Testis (tissue), 5 donors: ENCODE measurements at places on chromosomes 4 and X. TPM values are rescaled to one million over a fixed set of nuclear protein-coding genes. Genes with fewer than 3 reads are reported as not detected.

GRCh38 chr4:91448668-91449330 lies 855.0 kb upstream of the GRID2 start:
- H3K4me1 ChIP-seq, result no peaks in the 10 kb centered on the region
- H3K4me3 ChIP-seq, result no peak overlapping the region
- DNase-seq, result no peak
- H3K27me3 ChIP-seq, result no peaks in the 10 kb centered on the region
- no peak overlapping the region for H3K27ac ChIP-seq

DNA sequence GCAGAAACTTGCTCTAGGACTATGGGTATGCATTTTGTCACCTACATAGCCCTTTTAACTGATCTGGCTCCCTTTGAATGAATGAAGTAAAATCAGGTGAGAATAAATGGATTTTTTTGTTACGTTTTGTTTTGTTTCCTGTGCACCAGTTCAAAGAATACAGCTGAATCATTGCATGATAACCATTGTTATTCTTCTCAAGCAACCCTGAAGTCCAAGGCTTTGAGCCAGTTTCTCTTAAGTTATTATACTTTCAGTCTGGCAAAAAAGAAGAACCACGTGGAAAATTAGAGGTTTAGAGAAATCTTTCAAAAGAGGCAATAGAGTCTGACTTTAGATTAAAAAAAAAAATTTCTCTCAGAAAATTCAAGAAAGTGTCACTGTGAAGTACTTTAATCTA lies 398.6 kb upstream of the TECRL start:
- H3K27me3 ChIP-seq, result no peaks in the 10 kb centered on the region
- DNase-seq, result no peak
- H3K4me3 ChIP-seq, result no peak overlapping the region

- H3K27ac ChIP-seq, result no peak overlapping the region
- no peaks in the 10 kb centered on the region for H3K27me3 ChIP-seq
- no peaks in the 10 kb centered on the region for H3K36me3 ChIP-seq
- H3K4me1 ChIP-seq, result no peaks in the 10 kb centered on the region
- no peak overlapping the region for H3K4me3 ChIP-seq
These were observed 15.9 kb upstream of the SEL1L3 start for GRCh38 chr4:25878676-25879075.

Gene PRSS12
- total RNA-seq, result 33.9 TPM

DNA sequence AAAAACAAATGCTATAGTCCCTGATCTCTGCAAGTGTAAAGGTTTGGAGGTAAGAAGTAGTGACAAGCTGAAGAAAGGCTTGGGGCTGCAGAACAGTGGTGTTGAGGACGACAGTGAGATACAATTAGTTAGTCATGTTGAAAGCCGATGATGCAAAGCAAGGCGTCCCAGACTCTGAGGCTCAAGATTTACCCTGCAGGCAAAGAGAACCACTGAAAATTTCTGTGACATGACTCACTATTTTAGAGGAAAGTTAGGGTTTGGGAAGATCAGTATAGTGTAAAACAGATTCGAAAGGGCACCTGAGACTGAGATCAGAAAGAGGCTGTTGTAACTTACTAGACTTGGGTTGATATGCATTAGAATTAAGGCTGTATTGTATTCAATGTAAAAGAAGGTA lies 281.3 kb upstream of the FTHL17 start:
- no peak overlapping the region for H3K4me3 ChIP-seq
- H3K4me1 ChIP-seq, result no peaks in the 10 kb centered on the region
- H3K27me3 ChIP-seq, result no peaks in the 10 kb centered on the region
- H3K36me3 ChIP-seq, result no peaks in the 10 kb centered on the region

DNA sequence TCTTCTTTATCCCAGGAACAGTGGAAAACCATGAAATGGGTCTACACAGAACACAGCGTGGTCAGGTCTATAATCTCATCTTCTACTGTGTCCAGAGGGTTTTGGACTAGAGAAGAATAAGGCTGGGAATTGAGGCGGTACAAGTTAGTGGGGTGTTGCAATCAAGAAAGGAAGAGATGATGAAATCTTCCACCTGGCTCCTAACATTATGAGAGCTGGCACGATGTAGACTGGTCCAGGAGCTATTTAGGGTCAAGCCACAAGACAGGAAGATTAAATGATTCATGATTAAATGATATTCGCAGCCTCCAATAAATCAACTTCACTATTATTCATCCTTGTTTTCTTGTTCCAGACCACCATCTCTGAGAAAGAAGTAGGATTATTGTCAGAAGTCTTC lies 88.0 kb downstream of the ARSF start:
- H3K4me1 ChIP-seq, result no peaks in the 10 kb centered on the region
- H3K27ac ChIP-seq, result no peak overlapping the region
- no peak for DNase-seq

Gene LRRC66
- total RNA-seq, result 0.87 TPM

DNA sequence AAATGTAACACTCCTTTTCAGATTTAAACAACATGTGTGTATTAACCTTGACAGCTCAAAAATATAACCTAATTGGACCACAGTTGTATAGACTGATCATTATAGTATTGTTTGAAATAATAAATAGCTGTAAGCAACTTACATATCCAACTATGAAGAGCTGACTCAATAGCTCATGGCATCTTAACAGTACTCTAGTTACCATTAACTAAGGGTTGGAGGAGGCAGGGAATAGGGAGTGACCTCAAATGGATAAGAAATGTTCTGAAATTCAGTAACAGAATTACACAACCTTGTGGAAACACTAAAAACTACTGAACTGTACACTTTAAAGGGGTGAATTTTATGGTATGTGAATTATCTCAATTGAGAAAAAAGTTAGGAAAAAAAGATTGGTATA lies 136.5 kb upstream of the CPEB2 start:
- no peak for DNase-seq
- no peaks in the 10 kb centered on the region for H3K36me3 ChIP-seq
- no peak overlapping the region for H3K27ac ChIP-seq
- H3K4me1 ChIP-seq, result peaks cover 16% of the 10 kb centered on the region

DNA sequence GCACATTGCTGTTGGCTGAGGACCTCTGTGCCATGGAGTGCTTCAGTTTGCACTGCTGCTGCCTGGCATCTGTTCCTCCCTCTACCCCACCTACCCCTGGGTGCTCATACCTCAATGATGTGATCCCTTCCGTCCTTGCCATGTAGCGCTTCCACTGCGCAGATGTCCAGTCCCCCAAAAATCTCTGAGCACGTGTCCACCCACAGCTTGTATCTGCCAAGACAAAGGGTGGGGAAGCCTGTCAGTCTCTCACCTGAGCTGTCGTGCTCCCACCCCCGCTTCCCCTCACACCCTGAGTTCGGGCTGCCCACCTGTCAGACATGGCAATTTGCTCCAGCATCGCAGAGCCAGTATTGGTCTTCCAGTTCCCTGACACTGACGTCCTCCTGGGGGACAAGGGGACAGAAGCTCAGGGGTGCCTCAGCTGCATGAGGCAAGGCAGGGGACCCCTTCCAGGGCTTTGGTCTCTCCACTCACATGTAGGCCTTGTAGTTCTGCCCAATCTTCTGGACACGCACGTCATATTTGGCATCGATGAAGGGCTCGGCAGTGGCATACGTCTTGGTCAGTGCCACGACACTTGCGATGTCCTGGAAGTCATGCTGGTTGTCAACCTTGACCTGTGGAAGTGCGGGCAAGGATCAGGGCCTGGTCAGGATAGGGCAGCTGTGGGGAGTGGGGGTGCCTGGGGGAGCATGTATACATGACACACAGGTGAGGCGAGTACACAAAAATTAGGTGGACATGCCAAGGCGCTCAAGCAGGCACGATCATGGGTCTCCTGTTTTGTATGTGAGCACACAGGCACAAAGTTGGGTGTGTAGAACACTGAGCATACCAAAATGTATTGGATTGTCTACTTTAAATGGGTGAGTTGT lies 6.0 kb upstream of the TIMP1 start:
- H3K36me3 ChIP-seq, result no peaks in the 10 kb centered on the region
- DNase-seq, result no peak
- H3K4me1 ChIP-seq, result no peaks in the 10 kb centered on the region
- H3K27me3 ChIP-seq, result no peaks in the 10 kb centered on the region

GRCh38 chr4:28654618-28655017 lies 1794.0 kb downstream of the STIM2 start:
- H3K27me3 ChIP-seq, result no peaks in the 10 kb centered on the region
- H3K27ac ChIP-seq, result no peak overlapping the region
- H3K36me3 ChIP-seq, result no peaks in the 10 kb centered on the region
- no peak overlapping the region for H3K4me3 ChIP-seq

Gene RTL5
- 25.6 TPM for total RNA-seq

Gene GPR119
- total RNA-seq, result 0.50 TPM

DNA sequence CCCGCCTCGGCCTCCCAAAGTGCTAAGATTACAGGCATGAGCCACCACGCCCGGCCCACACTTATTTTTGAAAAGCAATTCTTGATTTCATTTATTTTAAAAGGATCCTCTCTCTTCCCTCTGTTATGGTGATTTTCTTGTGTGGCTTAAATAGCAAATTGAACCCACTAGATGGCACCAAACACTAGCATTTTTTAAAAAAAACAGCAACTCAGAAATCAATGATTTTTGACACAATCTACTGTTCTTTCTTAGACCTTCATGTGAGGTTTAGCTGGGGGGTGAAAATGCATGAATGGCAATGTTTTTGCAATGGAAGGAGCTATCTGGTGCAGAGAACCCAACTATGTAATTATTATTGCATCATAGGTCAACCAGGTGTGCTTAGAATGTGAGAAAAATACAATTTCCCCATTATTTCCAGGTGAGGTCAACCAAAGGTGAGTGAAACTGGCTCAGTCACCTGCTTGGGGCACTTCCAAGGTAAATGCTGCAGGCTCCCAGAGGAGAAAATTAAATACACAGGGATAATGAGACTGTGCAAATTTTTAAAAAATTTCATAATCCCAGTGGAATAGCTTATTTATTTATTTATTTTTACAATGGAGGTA lies 226.7 kb upstream of the PRKX start:
- no peaks in the 10 kb centered on the region for H3K4me1 ChIP-seq
- no peaks in the 10 kb centered on the region for H3K36me3 ChIP-seq
- no peak overlapping the region for H3K27ac ChIP-seq
- H3K4me3 ChIP-seq, result no peak overlapping the region
- DNase-seq, result no peak
- no peaks in the 10 kb centered on the region for H3K27me3 ChIP-seq

Gene LRIT3
- 0.37 TPM for total RNA-seq

DNA sequence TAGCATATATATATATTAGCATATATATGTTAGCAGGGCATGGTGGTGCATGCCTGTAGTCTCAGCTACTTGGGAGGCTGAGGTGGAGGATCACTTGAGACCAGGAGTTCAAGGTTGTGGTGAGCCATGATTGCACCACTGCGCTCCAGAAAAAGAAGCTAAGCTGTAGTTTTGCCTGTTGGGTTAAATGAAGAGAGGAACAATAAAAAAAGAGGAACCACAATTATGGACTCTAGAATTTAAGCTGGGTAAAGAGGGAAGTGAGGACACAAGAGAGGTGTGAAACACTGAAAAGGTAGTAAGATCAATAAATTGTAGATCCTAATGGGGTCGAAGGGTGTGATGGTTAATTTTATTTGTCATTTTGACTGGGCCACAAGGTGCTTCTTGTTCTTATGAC lies 40.5 kb upstream of the HSD17B10 start:
- no peak for DNase-seq
- H3K4me3 ChIP-seq, result no peak overlapping the region
- no peak overlapping the region for H3K27ac ChIP-seq
- no peaks in the 10 kb centered on the region for H3K4me1 ChIP-seq
- H3K36me3 ChIP-seq, result no peaks in the 10 kb centered on the region

Gene DKK2
- total RNA-seq, result 0.62 TPM

- H3K27ac ChIP-seq, result no peak overlapping the region
- DNase-seq, result no peak
- H3K36me3 ChIP-seq, result no peaks in the 10 kb centered on the region
- H3K4me1 ChIP-seq, result no peaks in the 10 kb centered on the region
These were observed 279.6 kb upstream of the PITX2 start for GRCh38 chr4:110902500-110902899.

DNA sequence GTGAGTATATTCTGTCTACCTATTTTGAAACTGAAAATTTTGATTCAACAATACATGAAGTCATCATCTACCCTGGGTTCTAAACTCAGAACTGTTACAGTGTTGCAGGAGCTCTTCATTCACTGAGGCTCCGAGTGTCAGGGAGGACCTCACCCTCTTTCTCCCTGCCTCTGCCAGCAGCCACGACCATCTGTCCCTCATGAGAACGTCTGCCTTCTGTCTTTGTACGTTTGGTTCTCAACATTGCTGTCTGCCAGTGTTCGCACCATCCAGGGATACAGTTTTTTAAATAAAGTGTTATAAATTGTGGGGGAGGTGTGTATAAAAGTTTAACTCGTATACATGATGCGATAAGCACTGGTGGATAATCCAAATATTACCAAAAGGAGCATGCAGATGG lies 55.5 kb downstream of the TRAPPC11 start:
- H3K4me3 ChIP-seq, result no peak overlapping the region
- H3K27me3 ChIP-seq, result no peaks in the 10 kb centered on the region
- no peaks in the 10 kb centered on the region for H3K4me1 ChIP-seq
- H3K36me3 ChIP-seq, result no peaks in the 10 kb centered on the region
- peak; percentile 49 for DNase-seq

DNA sequence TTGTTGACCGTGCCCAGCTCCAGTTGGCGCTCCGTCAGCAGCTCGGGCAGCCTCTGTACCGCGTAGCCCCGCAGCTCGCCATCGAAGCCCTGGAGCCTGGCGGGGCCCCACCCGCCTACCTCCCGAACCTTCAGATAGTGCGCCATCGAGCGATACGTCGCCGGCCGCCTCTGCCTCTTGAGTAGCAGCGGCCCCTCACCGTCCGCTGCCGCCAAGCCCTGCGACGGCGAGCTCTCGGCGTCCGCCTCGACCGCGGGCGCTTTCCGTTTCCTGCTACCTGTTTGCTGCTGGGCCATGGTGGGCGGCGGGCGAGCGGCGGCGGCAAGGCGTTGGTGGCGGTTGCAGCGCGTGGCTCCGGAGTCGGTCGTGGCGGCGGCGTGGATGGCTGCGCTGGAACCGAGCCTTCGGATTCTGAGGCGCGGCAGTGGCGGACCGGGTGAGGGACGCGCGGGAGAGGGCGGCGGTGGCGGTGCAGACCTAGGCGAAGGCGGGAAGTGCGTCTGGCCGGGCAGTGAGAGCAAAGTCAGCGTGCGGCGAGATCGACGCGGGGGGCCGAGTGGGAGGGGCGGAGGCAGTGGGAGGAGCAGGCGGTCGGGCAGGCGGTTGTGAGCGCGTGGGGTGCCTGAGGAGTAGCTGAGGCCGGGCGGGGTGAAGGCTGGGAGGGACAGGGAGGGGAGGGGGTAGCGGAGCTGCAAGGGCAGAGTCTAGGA lies at the start of gene DCAF12L1:
DCAF12L1 (minus strand) TSS at position 502 of the 710 bp plus-strand sequence; CDS start at position 296, 206 bp downstream.
- peak within 1 kb of the TSS; percentile 47 for H3K4me3 ChIP-seq
- H3K4me1 ChIP-seq, result no peaks in the 10 kb centered on the region
- peak; percentile 79 for DNase-seq
- no peaks in the 10 kb centered on the region for H3K27me3 ChIP-seq
- H3K27ac ChIP-seq, result peak within 1 kb of the TSS; percentile 63
- H3K36me3 ChIP-seq, result no peaks in the 10 kb centered on the region

- no peaks in the 10 kb centered on the region for H3K4me1 ChIP-seq
- H3K27me3 ChIP-seq, result no peaks in the 10 kb centered on the region
- H3K27ac ChIP-seq, result no peak overlapping the region
- H3K4me3 ChIP-seq, result no peak overlapping the region
- no peaks in the 10 kb centered on the region for H3K36me3 ChIP-seq
These were observed 107.3 kb upstream of the PRDX4 start for GRCh38 chrX:23559975-23560374.

- no peaks in the 10 kb centered on the region for H3K36me3 ChIP-seq
- no peak overlapping the region for H3K27ac ChIP-seq
- no peak overlapping the region for H3K4me3 ChIP-seq
- no peaks in the 10 kb centered on the region for H3K27me3 ChIP-seq
These were observed 153.3 kb downstream of the BCOR start for GRCh38 chrX:39944416-39944815.

- H3K27ac ChIP-seq, result no peak overlapping the region
- DNase-seq, result no peak
- no peak overlapping the region for H3K4me3 ChIP-seq
These were observed 387.5 kb downstream of the PDGFC start for GRCh38 chr4:156584100-156584499.

Gene TENM3
- 42.2 TPM for total RNA-seq

Gene SUPT20HL1
- 3.1 TPM for total RNA-seq
